ENCODE measurements at places on chromosomes 12 and 14.

GRCh38 chr12:62251609-62251958 is 8.6 kb upstream of the USP15 start:
- DNase-seq: no peak

- DNase-seq: no peak
These were observed 137.0 kb downstream of the PIWIL1 start for GRCh38 chr12:130474599-130475269.

DNA sequence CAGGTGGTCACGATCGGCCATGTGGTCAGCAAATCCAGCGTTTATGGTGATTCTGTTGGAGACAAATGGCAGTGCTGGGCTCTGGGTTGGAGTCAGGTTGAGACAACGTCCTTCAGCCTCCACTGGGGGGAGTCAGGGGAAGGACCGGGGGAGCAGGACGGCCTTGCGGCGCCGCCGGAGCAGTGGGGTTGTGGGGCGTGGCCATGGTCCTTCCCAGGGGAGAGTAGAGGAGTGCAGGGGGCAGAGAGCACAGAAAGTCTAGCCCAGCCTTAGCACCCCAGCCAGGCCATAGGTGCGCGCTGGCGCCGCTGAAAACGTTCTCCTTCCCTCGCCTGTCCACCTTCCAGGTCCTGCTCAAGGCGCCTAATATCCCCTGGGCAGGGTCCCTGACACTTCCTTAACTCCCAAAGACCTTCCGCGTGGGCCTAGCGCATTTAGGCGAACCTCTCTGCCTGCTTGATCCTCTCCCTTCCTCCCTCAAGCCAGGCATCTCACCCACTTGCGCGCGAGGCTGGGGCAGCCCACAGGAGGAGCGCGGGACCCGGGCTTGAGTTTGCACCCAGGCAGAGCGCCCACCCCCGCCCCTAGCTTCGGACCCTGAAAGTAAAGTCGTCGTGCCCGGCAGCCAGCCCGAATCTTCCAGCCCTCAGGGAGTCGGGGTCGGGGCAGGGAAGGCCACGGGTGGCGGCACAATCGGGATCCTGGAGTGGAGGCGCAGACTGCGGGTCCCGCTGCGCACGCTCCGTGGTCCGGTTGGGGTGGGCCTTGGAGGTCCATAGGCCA is 3.1 kb upstream of the KIF26A start:
- no peak for DNase-seq

GRCh38 chr12:103455020-103455763 is 40.6 kb downstream of the C12orf42 start:
- peak; percentile 17 for DNase-seq

GRCh38 chr14:61649283-61649682 is 46.0 kb upstream of the HIF1A start:
- DNase-seq: no peak

DNA sequence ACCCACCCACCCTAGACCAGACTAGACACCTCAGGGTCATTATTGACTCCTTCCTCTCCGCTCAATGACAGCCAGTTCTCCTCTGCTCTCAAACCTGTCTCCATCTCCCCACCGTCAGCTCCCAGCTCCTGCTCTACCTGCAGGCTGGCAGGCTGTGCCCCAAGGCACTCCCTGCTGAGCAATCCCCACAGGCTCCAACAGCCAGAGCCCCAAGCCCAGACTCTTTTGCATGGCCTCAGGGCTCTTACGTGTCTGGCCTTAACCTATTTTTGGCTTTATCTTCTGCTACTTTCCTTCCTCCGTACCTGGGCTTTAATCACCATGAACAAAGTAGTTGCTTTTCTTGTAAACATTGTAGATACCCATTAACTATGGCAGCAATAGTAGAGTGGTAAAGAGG is 162.9 kb upstream of the PRMT8 start:
- DNase-seq: no peak

GRCh38 chr14:29749327-29749726 is 178.3 kb downstream of the PRKD1 start:
- DNase-seq: no peak

DNA sequence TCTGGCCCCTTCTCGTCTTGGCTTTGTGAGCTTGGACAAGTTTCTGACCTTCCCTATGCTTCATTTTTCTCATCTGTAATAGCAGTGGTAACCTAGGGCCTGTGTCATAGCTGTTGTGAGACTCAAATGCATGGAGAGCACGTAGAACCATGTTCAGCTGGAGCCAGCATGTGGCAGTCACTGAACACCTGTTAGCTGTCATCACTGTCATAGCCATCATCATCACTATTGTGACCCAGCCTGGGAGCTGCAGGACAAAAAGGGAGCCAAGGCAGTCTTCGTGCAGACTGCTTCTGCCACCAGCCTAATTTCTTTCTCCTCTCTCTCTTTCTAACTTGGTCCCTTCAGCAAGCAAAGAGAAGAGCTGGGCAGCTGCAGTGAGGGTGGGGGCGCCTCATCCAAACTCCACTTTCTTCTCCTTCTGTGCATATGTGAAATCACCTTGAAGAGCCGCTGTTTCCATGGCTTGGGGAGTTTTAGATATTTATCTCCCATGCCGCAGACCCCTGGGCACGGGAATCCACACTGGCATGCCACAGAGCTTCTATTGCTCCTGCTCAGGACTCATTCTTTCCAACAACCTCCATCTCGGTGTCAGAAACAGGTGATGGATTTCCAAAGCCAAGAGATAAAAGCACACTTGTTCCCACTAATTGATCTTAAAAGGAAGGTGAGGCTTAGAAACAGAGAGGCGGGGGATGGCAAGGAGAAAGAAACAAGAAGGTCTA is 87.0 kb downstream of the SRRM4 start:
- no peak for DNase-seq

DNA sequence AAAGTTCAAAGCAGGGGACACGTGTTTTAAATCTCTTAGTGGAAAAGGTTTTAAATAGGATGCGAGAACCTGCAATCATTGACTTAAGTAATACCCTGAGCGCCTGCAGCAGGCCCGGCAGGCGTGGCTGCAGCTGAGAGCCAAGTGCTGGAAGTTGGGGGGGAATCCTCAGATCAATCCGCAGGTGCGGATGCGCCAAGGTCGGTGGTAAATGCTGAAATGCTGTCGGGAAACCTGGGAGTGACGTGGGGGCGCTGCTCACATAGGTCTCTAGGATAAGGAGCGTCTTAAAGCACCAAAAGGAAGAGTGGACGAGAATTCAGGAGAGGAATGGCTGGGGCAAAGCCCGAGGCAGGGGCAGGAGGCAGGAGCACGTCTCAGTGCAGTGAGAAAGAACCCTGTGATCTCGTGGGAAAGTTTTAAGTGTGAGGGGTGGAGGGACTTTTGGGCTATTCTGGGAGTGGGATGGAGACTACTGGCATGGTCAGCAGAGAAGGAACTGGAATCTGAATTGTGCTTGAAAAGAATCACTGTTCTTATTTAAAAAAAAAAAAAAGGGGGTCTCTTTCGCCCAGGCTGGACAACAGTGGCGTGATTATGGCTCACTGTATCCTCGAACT is 883 bp upstream of the CDCA4 start:
- no peak for DNase-seq

DNA sequence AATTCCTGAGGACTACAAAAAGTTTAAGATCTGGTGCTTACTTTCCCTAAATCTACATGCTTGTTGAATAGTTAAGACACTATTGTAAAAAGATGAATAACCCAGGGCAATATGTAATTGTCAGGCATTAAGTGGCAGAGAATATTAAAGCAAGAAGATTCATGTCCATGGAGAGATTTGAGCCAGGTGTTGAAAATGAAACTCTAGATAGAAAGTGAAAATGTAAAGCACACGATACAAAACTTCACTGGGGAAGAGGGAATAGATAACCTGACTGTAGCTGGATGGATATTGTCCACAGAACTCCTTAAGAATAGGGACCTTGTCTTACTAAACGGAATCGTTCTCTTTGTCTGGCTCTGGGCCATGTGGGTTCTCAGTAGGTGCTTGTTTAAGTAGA is 5.0 kb downstream of the CAND1 start:
- no peak for DNase-seq

- DNase-seq: no peak
These were observed 12.3 kb upstream of the TMED10 start for GRCh38 chr14:75188520-75189268.

DNA sequence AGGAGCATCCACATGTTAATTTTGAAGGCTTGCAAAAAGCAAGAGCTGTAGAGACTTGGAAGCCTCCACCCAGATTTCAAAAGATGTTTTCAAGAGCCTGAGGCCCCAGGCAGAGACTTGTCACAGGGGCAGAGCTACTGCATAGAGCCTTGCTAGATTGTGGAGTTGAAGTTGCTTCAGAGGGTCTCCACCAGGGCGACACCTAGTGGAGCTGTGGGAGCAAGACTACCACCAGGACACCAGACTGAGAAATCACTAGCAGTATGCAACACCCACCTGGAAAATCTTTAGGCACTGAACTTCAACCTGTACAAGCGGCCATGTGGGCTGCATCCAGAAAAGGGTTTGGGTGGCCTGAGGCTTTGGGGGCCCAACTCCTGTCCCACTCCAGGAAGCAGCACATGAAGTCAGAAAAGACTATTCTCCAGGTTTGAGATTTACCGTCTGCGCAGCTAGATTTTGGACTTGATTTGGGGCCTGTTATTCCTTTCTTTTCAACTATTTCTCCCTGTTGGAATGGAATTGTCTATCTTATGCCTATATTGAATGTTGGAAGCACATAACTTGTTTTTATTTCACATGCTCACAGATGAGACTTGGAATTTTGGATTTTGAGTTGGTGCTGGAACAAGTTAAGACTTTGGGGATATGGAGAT is 508.6 kb downstream of the FLRT2 start:
- peak; percentile 26 for DNase-seq

DNA sequence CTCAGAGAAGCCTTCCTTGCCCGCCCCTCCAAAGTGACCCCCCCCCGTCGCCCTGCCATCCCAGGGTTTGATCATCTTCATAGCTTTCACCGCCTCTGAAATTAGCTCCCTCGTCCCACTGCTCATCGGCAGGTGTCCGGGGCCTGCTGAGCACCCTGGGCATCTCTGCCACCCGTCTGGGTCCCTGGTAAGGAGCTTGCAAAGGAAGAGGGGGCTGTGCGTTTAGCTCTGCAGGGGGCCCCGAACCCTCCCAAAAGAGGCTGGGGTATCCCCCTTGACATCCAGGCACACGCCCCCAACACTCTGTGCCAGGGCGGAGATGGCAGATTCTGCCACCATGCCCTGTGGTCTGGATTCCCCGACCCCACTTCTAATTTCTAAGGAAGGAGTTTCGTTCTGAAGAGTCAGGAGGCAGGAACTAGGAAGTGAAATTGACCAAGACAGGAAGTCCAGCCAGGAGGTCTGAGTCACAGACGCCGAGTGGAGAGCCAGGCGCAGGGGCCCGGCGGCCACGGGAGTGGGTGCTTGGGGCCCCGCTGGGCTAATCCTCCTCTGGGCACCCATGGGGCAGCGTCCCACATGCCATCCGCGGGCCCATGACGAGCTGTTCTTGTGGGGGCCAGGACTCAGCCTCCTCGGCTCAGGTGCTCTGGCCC is 95.7 kb downstream of the RFLNA start:
- no peak for DNase-seq

DNA sequence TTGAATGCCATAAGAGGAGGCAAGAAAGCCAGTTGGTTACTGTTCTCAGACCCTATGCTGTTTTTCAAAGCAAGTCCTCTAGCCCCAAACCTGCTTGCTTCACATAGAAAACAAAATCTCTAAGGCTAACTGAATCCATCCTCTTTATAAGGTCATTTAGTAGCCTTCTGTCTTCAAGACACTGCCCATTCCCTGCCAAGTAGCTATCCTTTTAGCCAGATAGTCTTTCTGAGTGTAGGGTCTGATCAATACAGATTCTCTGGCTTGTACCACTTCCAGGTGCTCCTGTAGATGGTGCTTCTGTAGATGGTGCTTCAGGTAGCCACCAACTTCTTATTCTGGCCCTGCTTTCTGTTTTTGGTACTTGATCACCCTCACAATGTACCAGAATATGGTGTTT is 15.9 kb upstream of the CCER1 start:
- no peak for DNase-seq

GRCh38 chr12:53179687-53180219 is 769 bp upstream of the ZNF740 start:
- no peak for DNase-seq

GRCh38 chr12:90677055-90677454 is 277.9 kb downstream of the CCER1 start:
- no peak for DNase-seq

GRCh38 chr12:91356405-91356804 is 173.8 kb upstream of the DCN start:
- DNase-seq: no peak

DNA sequence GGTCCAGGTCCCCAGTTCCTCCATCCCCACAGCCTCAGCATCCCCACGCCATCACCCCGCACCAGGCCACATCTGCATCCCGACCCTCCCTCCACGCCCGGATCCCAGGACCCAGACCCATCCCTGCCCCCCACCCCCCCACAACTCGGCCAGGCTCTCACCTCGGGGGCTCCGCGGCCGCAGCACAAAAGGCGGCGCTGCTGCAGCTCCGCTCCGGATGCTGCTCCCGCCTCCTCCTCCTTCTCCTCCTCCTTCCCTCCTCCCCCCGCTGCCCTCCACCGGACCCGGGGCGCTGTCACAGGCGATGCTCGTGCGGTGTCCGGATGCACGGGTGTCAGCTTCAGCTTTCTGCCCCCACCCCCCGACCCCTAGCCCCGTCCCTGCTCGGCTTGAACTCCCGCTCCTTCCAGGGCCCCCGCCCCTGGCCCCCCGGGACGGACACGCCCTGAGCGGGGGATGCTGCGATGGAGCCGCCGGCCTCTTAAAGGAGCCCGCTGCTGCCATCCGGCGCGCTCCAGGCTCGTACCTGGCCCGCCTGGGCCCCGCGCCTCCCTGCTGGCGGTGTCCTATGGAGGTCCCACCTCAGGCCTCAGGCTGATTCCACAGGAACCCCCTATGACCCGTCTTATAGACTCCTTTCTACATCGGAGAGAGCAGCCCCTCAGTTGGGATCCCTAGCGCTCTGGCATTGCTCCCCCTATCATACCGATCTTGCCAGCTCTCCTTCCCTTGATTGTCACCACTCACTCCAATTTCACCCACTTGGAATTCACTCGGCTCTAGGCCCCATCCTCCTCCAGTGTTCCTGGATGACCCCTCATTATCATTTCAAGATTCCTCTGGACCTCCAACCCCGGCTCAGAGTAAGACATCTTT is at the start of gene MAP3K12:
Gene MAP3K12 (minus strand): TSS at position 193 of the 876 bp plus-strand sequence. CDS start 12,067 bp downstream, outside the sequence.
- peak; percentile 53 for DNase-seq

GRCh38 chr12:58361056-58361455 is 419.7 kb downstream of the ATP23 start:
- DNase-seq: no peak
